ENCODE measurements at places on chromosomes 4 and X.
A peak's percentile ranks its signal among the peaks of the same experiment; 100 is the strongest.

GRCh38 chr4:37628977-37629609 lies 57.1 kb downstream of the RELL1 start:
- DNase-seq, result no peak

- no peak for DNase-seq
These were observed 18.2 kb downstream of the RGS12 start for GRCh38 chr4:3311095-3311372.

DNA sequence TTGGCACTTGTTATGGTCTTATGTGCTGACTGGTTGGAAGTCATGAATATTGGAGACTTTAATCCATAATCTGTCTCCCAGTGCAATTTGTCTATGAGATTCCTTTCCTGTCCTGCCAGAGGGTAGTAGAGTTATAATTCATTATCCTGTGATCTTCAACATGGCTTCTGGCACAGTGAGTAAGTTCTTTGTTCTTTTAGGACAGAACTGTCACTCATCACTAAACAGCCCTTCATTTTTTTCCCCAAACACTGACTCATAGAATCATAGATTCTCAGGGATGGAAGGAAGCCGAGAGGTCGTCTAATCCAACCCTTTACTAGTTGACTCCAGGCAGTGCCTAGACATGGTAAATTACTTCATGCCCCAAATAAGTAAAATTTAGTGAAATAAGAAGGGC lies 78.4 kb downstream of the LUZP4 start:
- peak; percentile 17 for DNase-seq

DNA sequence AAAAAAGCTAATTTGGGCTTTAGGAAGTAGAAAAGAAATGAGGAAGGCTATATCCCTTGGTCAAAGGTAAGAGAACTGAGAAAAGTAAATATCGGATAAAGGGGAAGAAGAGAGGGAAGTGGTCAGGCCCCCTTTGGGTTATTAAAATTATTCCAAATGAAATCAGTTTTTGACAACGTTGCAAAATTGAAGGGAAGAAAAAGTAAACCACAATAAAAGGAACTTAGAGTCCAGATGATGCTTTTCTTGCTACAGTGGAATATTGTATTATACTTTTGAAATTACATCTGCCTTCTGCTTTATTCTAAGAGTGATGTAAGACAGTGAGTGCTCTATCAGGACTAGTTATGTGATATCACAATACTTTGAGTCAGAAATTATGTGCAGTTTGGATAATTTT lies 59.4 kb upstream of the RBPJ start:
- no peak for DNase-seq

- DNase-seq, result no peak
These were observed 118.9 kb downstream of the KLHL4 start for GRCh38 chrX:87636533-87636932.

DNA sequence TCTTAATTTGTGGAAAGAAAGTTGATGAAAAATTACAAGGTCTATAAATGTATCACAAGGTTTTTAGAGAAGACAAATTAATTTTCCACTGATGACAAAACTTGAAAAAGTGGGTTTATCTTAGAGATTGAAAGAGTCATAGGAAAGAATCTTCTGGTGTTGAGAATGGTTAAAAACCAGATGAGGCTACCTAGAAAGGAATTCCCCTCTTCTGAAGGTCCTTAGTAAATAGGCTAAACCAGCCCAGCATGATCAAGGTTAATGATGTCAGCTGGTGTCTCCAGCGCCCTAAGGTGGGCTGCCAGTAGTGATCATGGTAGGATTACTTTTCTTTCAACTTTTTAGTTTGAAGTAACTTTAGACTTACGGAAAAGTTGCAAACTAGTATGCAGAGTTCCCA lies 71.8 kb upstream of the PGRMC2 start:
- DNase-seq, result no peak

DNA sequence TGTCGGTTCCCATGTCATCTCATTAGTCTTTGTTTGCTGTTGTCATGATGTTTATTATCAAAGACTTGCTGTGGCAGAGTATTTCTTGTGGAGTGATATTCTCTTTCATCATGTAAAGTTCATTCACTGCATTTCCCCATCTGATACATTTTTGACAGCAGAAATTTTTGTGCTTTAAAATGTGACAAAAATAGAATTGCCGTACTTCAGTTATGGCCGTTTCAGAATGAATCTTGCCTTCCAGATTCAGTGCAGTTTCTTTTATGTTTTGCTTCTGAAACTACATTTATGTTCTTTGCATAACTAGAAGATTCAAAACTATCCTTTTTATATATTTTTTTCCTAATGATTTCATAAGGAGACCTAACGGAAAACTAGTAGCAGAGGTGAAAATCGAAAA lies 10.0 kb downstream of the CSTF2 start:
- DNase-seq, result no peak

GRCh38 chrX:100680756-100681155 lies 36.8 kb downstream of the SRPX2 start:
- no peak for DNase-seq

- DNase-seq, result no peak
These were observed 235.1 kb downstream of the PPARGC1A start for GRCh38 chr4:23654791-23655190.

DNA sequence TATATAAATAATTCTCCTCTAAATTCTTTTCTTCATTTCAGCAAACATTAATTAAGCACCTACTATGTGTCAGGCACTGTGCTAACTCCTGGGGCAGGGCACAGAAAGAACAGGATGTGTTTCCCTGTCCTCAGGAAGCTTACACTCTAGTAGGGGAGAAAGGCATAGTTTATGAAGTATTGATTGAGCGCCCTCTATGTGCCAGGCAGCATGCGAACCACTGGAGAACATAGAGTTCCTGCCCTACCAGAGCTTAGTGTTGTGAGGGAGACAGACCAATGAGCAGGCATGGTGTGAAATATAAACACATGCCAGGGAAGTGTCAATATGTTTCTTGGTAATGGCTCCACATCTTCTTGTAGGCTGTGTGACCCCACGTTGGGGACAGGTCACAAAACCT lies 3.7 kb downstream of the ADGRG4 start:
- no peak for DNase-seq

GRCh38 chr4:150212927-150213326 lies 134.7 kb downstream of the DCLK2 start:
- DNase-seq, result no peak

DNA sequence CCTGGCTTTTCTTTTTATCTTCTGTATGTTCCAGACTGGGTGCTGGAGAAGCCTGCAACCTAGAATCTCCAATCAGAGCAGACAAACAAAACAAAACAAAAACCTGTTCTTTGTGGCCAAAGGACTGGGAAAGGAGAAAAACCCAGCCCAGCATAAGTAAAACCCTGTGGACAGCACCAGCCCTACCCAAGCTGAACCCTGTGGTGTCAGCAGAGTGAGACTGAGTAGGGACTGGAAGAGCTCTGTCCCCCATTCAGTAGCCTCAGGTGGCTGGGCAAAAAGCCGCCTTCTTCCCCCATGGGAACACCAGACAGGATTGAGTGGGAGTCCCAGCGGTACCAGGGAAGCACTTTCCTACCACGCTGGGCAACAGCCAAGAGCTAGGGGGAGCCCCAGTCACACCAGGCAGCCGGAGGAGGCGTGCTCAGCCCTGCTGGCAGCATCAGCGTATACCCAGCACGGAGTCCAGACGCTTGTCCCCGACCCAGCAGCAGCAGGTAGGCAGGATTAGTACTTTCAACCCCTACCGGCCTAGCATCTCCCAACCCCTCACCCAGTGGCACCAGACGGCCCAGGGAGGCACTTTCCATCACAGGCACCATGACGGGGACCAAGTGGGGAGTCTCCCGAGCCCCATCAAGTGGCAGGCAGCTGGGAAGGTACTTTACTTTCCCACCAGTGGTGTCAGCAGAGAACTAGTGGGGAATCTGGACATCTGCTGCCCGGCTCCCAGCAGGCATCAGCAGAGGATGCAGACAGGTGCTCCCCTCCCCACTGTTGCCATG lies 8.6 kb upstream of the JADE3 start:
- DNase-seq, result peak; percentile 60

DNA sequence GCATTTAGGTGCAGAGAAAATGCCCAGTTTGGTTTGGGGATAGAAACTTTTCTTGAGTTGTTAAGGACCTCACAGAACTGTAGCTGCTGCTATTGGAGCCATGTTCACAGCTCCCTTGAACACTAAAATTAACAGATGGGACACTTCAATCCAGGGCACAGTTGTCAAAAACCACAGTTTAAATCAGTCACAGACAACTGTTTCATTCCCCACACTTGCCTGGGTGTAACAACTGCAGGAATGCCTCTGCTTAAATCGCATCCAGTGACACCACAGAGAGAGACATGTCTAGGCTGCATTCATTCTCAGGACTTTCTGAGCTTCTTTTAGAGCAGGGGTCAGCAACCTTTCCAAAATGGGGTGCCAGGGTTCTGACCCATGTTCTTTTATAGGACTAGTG lies 12.7 kb upstream of the CAPN6 start:
- no peak for DNase-seq

DNA sequence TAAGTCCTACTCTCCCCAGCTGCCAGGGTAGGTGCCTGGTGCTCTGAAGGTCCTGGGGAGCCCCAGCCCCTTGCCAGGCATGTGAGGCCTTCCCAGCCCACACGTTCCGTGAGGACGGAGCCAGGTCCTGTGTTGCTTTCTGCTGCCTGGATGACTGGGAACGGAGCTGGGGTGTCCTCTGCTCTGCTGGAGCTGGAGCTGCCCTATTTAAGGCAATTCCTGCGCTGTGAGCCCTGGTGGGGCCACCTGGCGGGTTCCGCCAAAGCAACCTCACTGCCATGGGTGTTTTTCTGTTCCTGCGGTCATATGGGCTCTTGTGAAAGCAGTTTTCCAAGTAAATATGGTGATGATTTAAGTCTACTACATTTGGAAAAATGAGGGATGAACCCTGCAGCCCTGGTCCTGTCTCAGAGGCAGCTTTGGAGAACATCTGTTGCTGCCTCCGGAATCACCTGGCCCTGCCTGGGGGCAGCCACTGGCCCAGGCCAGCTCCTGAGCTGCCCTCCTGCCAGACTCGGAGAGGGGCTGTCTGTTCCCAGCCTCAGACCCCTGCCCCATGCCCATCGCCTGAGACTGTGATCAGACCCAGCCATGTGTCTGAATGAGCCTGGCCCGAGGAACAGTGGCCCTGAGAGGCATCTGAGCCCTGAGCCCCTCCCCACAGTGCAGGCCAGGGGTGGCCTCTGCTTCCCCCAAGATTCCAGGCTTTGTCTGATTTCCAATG lies 33.2 kb downstream of the FGFRL1 start:
- DNase-seq, result no peak

GRCh38 chrX:26019386-26019785 lies 118.8 kb upstream of the MAGEB18 start:
- no peak for DNase-seq

GRCh38 chrX:39063037-39063436 lies 261.8 kb downstream of the MID1IP1 start:
- no peak for DNase-seq
